ENCODE measurements at places on chromosomes 12 and 14. TPM values are rescaled to one million over a fixed set of nuclear protein-coding genes. Genes with fewer than 3 reads are reported as not detected.
A peak's percentile ranks its signal among the peaks of the same experiment; 100 is the strongest.

- DNase-seq, result no peak
These were observed 2.0 kb downstream of the FOXN4 start for GRCh38 chr12:109307051-109307450.

DNA sequence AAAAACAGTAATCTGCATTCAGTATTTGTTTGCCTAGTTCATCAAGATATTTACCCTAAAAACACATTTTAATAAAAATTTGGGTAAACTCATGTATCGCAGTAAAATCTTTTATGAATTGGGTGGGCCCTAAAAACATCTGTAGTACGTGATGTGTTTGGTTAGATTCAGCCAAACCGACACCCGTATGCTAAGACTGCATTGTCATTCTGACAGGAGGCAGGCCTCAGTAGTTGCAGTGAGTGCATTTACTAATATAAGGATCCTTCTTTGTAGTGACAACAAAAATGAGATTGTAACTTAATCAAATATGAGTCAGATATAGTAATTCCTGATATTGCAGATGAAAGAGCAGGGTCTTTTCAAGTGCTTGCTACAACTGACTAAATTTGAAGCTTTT, 191.8 kb downstream of the SLC16A7 start:
- DNase-seq, result no peak

DNA sequence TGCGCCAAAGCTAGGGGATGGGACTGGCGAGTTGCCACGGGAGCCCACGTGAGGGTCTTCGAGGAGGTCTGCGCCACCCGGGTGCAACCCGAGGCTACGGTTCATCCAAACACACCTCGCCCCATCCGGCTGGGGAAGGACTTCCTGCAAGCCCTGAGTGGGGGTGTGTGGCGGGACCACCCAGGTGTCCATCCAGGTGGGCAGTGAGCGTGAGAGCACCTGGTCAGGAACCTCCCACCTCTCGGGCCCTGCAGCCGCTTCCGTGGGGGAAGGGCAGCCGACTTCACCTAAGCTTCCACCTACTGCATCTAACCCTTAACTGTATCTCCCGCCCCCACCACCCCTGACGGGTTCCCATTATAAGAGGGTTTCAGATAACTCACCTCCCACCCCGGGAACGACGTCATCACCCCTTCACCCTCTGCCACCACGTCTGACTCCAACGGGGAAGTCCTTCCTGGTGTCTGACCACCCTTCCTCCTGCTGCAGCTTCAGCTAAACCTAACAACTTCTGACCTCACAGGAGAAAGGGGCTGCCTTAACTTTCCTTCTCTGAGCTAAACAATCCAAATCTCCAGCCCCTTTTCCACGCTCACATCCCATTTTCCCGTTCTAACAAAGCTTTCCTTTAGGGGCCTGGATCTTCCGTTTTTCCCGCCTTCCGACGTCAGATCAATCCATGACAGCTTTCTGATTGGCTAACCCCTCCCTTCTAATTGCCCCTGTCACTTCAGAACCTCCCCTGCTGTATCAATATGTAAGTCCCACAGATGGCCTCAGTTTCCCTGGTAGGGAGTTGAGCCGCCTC, 27.4 kb upstream of the SMUG1 start:
- no peak for DNase-seq

DNA sequence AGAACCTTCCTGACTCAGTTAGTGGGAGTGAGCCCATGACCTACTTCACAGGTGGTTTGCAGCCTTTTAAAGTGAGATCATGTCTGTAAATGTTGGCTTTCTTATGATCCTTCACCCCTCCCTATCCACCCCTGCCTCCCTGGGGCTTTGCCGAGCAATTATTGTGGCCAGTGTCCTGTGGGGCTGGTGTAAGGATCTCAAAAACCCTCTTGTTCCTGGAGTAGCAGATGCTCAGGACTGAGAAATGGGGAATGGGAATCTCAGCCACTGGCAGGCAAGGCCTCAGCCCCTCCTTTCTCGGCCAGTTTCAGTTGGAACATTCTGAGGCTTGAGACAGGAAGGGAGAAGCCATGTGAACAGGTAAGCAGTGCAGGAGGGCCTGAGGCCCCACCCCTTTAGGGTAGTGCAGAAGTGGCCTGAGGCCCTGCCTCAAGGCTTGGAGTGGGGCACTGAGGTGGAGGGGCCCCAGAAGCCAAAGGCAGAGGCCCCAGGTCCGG, 53.8 kb downstream of the PLEKHG3 start:
- DNase-seq, result no peak

DNA sequence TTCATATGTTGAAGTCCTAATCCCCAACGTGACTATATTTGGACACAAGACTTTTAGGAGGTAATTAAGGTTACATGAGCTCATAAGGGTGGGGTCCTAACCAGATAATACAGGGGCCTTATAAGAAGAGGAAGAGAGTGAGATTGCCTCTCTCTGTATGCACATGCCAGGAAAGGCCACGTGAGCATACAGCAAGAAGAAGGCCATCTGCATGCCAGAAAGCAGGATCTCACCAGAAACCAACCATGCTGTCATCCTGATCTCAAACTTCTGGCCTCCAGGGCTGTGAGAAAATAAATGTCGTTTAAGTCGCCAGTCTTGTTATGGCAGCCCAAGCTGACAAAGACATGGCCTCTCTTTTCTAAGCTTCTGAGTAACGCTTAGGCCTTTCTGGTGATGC, 69.0 kb upstream of the GPHB5 start:
- no peak for DNase-seq

- DNase-seq, result no peak
These were observed 5.9 kb downstream of the CD163 start for GRCh38 chr12:7497661-7498060.

- DNase-seq, result no peak
These were observed 45.1 kb upstream of the VRK1 start for GRCh38 chr14:96752125-96752524.

- DNase-seq, result peak; percentile 74
These were observed 21.6 kb upstream of the GPR132 start for GRCh38 chr14:105086833-105087307.

DNA sequence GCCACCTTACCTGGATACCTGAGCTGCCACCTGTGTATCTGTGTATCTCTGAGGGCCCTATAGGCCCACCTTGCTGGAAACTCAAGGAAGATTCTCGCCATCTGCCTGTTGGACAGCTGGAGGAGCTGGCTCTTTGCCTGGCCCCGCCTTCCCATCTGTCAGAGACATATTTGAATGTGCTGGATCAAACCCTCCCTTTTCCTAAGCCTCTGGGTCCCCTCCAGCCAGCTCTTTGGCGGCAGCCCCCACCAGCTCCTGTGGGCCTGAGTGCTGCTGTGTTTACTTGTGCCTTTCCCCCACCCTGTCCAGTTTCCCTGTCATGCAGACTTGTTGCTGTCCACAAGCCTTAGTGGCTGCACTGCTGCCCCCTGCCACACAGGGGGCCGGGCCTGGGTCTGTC, 55.9 kb upstream of the SRSF5 start:
- no peak for DNase-seq

DNA sequence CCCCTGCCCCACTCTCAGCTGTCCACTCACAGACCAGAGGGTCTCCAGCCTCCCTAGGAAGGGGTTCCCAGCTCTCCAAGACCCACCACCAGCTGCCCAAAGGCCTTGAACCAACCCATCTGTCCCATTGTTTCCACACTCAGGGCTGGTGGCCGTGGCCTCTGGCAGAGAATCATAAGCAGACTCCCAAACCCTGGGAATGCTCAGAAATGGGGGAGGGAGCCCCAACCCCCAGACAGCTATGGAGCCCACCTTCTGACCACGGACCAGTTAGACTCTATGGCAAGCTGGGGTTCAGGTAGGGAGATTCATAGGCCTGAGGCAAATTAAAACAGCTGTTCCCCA, 280.0 kb downstream of the DPF3 start:
- DNase-seq, result no peak

GRCh38 chr14:66099451-66099850, 386.7 kb upstream of the CCDC196 start:
- no peak for DNase-seq

DNA sequence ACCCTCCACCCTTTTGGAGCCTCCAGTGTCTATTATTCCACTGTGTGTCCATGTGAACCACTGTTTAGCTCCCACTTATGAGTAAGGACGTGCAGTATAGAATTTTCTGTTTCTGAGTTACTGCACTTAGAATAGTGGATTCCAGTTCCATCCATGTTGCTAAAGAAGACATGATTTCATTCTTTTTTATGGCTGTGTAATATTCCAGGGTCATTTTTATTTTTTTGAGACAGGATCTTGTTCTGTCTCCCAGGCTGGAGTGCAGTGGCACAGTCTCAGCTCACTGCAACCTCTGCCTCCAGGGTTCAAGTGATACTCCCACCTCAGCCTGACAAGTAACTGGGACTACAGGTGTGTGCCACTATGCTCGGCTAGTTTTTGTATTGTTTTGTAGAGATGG, 31.6 kb downstream of the EML1 start:
- no peak for DNase-seq

- peak; percentile 57 for DNase-seq
These were observed 445 bp downstream of the CERS5 start for GRCh38 chr12:50166799-50167048.

DNA sequence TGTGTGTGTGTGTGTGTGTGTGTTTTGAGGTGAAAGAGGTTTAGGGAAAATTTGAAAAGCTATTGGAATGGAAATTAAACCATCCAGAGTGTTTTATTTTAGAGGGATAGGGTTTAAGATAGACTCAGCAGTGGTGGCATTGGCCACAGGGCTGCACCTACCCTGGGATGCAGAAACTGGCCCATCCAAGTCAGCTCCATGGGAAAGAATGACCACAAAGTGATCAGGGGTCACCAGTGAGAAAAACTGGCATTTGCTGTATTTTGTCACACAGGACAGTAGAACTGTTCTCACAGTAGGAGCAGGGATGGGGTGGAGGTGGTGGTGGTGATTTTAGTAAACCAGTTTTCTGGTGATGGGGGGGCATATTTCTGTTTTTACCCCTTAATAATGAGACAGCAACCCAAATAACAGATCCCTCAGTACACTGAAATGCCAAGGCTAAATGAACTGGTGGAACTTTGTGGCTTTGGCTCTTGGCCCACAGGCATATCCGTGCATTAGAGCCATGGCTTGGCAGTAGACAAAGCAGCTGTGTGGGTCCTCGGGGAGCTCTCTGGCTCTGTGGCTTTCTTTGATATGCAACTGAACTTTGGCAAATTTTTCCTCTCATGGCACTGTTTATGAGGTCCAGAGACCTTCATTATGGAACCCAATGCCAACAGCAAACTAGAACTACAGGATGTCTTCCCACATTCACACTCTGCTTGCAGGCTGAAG, 348.3 kb downstream of the ZFP36L1 start:
- peak; percentile 73 for DNase-seq

- DNase-seq, result peak; percentile 51
These were observed 29.0 kb upstream of the AMN start for GRCh38 chr14:102893452-102893851.

GRCh38 chr14:39861696-39862095, 429.5 kb upstream of the FBXO33 start:
- DNase-seq, result no peak

GRCh38 chr14:35964697-35965286, 138.7 kb downstream of the BRMS1L start:
- no peak for DNase-seq

GRCh38 chr12:108029051-108029835, 99.8 kb upstream of the WSCD2 start:
- DNase-seq, result no peak

GRCh38 chr14:99194136-99194535, 77.9 kb downstream of the BCL11B start:
- DNase-seq, result no peak

DNA sequence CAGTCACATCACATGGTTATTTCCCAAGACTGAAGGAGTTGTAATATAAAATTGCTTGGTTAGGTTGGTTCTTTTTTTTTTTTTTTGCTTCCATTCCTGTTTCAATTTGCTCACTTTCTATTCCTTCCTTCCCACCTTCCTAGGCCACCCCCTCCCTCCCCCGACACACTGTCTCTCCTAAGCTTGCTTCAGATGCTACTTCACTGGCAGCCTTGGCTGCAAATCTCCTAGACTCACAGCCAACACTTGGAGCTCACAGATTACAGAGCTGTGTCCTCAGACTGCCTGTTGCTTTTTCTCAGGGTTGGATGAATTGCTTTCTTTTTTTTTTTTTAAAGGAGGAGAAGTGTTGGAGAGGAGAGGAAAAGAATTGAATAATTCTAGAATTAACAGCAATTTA, 77.3 kb upstream of the GRIN2B start:
- no peak for DNase-seq

DNA sequence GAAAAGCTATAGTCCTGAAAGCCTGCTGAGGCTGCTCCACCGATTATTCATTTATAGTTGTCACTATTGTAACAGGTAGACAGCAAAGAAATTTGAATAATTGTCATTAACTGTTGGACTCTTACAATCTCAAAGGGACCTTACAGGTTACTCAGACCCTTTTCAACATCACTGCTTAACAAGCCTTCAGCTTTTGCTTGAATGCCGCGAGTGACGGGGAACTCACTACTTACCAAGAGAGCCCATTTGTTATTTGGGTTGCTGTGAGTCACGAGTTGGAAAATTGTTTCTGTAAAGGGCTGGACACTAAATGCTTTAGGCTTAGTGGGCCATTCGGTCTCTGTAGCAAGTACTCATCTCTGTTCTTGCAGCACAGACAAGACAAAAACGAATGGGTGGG, 5.9 kb upstream of the TUNAR start:
- DNase-seq, result no peak

Gene GPX2
- total RNA-seq, result not detected

Gene OR4M1
- total RNA-seq, result not detected

Gene KRT72
- total RNA-seq, result not detected

Gene CCDC196
- not detected for total RNA-seq

Gene C12orf54
- not detected for total RNA-seq

Gene CD163
- total RNA-seq, result not detected

Gene RAD51AP1
- total RNA-seq, result 33.4 TPM

Gene RD3L
- not detected for total RNA-seq

Gene NTS
- total RNA-seq, result not detected

Gene SLC5A8
- total RNA-seq, result not detected
